ENCODE measurements at places on chromosomes 3 and 15. TPM values are rescaled to one million over a fixed set of nuclear protein-coding genes. Genes with fewer than 3 reads are reported as not detected.

- DNase-seq, result no peak
Observed at GRCh38 chr3:179304605-179305004, 18.2 kb upstream of the ZNF639 start.

DNA sequence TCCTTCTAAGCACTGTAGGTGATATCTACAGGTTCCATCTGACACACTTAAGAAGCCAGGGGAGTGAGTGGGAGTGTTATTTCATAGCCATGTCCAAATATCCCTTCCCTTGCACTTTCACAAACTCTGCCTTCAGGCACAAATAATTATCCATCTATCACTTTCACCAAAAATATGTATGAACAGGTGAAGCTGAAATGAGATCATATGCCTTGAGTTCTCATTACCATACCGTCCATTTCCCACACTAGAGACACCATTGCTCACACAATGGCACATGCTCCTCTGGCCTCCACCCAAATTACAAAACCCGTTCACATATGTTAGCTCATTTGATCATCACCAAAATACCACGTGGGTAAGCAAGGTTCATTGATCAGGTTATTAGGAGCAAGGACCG is 151.9 kb upstream of the BNIP2 start:
- no peak for DNase-seq

DNA sequence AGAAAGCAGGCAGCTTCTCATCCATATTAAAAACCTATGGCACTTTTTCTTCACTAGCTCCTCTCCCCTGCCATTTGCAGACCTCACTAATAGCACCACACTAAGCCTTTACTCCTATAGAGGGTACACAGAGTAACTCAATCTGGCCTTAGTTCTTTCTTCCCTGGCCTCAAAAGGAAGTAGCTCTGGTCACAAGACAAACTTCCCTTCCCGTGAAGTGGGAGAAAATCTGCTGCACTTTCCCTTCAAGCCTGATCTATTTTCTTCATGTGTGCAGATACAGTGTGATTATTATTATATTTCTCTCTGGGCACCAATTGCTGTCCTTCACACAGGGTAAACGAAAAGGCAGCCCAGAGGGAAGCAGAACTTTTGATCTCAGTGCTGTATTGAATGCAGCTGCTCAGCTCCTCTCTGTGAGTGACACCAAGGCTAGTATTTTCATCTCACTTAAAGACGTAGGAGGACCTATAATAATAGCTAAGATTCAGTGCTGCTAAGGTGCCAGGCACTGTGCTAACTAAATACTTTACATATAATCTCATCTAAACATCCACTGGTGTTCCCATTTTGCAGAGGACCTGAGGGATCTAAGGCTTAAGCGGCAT is 61.9 kb upstream of the RASGRP1 start:
- DNase-seq, result no peak

DNA sequence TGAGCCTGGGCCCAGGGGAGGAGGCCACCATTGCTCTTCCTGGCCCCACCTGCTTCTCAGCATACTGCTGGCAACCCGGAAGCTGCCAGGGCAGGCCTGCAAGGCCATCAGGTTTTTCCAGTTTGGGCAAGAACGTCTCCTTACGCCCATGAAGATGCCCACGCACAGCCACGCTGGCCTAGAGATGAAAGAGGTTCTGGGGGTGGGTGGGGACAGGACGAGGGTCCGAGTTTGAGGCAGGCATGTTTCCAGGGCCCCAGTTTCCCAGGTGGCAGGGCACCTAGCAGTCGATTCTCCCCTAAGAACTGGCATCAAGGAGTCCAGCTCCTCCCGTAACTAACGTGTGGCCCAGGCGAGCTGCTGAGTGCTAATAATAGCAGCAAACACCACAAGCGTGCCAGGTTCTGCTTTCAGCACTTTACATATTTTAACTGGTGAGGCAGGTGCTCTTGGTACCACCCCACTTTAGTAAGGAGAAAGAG is 45.8 kb downstream of the ZNF710 start:
- no peak for DNase-seq

DNA sequence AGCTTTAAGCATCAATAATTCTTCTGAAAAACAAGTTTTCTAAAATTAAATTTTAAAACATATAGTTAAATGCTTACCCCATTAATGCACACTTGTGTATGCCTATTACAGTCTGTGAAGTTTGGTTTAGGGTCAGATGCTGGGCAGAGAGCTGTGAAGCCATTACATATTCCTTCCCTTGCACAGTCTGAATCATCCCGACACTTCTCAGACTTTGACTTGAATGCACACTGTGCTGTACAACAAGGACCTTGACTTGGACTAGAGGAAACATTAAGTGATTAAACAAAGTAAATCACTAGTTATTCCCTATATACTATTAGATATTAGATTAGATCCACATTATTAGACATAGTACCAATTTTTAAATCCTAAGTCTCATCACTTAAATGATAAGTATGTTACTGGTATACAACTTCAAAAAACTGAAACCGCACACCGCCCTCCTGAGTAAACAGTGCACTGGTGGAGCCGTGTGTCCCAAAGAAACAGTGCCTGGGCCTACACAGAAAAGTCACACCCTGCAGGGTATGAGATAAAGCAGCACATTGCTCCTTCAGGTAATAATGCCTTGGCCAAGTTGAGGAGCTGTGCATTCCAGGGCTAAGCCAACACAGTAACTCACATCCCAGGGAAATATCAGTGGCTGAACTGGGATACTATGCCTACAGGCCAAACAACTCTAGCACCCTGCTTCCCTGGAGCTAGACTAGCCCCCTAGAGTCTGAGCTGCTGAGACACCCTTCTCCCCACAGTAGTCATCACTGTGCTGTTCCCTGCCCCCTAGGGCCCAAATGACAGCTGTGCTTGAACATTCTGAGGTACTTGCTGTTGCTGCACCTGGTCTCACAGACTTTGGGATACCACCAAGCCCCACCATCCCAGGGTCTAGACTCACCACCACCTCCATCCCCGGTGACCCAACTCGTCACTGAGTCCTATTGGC is 137.5 kb downstream of the ADAM10 start:
- no peak for DNase-seq

GRCh38 chr15:55587321-55588069 is 650 bp downstream of the PYGO1 start:
- peak; percentile 47 for DNase-seq

- DNase-seq, result peak; percentile 4
Observed at GRCh38 chr3:133238015-133238414, 161.8 kb upstream of the BFSP2 start.

DNA sequence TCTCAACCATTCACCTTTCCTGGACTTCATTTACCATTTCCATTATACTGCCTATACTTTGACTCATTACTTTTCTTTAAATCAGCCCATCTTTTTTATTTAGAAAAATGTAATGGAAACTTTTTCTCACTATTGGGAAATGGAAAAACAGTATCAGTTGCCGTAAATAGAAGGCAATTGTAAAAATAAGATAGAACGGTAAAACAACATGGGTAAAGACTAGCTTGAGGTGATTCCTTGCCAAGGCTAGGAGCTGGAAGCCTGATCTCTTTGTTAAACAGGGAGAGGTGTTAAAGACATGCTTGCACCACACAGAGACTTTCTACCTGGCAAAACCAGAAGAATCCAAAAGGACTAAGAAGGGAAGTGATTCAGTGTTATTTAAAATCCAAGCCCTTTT is 5.9 kb downstream of the FGD5 start:
- DNase-seq, result no peak

DNA sequence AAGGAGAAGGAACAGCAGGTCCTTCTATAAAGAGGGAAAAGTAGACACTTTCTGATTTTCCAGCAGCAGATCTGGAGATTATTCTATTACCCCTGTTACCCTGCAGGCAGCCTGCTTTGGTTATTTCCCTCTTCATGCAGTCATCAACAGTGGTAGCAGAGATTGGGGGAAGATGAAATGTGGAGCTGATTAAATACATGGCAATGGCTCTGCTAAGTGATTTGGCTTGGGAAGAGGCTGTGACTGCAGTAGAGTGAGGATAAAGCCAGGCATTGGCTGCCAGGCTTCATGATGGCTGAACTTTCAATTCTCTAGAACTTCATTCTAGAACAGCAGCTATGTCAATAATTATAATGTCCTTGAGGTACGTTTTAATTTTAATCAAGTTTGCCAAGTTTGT is 29.1 kb downstream of the PTX3 start:
- DNase-seq, result peak; percentile 58

DNA sequence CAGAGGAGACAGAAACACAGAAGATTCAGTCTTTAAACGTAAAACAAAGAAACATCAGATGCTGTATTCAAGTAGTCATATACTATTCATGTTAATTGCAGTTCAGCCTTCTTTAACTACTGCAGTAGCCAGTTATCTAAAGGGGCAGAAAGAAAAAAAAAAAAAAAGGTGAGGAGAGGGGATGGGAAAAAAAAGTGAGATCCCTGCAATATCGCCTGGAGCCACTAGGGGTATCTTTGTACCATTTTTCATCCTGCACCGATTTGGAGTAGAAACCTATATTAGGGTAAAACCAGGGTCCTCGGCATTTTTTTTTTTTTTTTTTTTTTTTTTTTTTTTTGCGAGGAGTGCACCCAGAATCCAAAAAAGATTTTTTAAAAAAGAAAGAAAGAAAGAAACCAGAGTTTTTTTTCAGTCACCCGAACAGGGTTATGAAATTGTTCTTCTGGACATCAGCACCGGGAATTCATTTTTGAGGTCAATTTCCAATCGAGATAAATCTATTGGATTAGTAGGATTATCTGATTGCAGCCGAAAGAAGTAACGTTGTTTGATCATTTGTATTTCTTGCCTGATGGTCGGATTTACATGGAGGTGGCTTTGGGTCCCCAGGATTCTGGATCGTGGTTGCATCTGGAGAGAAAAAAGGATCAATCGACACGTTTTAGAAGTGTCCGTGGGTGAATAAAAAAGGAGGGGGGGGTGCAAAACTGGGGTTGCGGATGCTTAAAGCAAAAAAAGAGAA is 186.7 kb downstream of the NLGN1 start:
- peak; percentile 55 for DNase-seq

- peak; percentile 80 for DNase-seq
Observed at GRCh38 chr3:33787328-33788009, 11.0 kb upstream of the PDCD6IP start.

- DNase-seq, result no peak
Observed at GRCh38 chr3:140842984-140843649, 98.5 kb upstream of the SLC25A36 start.

DNA sequence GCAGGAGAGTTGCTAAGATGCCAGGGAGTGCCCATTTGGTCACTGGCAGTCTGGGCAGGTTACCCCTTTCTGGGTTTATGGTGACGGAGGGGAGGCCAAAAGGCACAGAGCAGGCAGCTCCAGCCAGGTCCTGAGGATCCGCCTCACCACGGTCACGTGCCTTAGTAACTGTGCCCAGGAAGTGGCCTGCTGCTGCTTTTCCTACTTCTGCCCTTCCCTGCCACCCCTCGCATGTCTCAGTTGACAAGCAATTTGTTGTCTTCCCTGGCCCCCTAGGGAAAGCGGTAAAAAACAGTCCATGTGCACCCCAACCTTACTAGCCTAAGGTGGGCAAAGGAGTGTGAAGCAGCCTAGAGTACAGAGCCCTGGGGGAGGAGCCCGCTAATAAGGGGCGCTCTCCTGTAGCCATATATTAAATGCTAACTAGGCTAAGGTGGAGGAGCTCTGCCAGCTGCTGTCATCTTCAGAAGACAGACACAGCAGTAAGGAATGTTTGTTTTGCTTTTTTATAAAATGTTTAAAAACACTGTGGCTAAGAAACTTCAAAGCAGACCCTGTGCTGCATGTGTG is 9.1 kb upstream of the LIPH start:
- no peak for DNase-seq

DNA sequence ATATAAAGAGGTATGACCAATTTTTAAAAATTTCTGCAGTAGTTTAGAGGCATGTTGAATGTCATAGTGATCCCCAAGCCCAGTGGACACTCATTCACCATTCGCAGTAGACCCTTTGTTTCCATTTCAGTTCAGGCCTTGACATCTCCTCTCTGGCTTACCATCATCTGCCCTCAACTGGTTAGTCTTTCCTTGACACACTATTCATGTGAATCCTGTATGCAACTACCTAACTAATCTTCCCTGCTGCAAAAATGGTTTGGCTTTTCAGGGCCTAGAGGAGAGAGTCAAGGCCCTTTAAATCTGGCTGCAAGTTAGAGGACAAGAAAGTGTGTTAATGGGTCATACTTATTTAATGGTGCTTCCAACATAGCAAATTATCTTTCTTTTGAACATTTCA is 10.9 kb downstream of the APH1B start:
- DNase-seq, result no peak

DNA sequence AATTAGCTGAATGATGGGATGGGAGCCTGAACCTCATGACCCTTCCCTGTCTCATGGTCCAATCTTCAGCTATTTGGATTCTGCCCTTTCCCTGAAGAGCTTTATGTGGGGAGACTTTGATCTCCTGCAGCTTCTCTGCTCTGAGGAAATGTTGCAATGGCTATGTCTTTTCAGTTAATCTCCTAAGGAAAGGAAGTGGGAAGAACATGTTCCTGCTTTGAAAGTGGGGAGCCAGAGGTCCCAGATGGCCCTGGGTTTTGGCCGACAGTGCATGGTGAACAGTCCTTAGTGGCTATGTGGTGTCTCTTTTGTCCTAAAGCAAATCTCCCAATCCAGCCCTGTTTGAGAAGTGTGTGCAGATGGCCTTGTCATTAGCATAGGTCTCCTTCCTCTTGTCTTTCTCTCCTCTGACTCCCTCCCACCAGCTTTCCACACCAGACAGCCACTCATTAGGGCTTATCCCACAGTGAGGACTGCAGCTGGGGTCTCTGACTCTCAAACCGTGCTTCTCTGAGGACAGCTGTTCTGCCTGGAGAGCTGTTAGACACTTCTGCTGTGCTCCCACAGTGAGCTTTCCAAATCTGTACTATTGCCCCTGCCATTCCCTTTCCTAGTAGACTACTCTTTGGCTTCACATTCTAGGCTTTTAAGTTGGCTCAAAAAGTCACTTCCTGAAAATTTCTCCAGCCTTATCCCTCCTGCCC is 365.8 kb upstream of the UMPS start:
- DNase-seq, result no peak

Gene DLG1
- 49.6 TPM for total RNA-seq

Gene RAMAC
- 31.7 TPM for total RNA-seq

Gene RLBP1
- total RNA-seq, result not detected

Gene GRAMD2A
- total RNA-seq, result 0.63 TPM

Gene KNG1
- not detected for total RNA-seq

Gene ZNF385D
- 11.5 TPM for total RNA-seq

Gene MASP1
- total RNA-seq, result 19.2 TPM

Gene COL6A5
- total RNA-seq, result not detected

Gene STRC
- not detected for total RNA-seq
